T-cell (primary cell): ENCODE measurements at places on chromosomes 16 and 17. TPM values are rescaled to one million over a fixed set of nuclear protein-coding genes. Genes with fewer than 3 reads are reported as not detected.

GINS2 gene
- total RNA-seq, result 1.9 TPM

ATP2C2 gene
- not detected for total RNA-seq

GRCh38 chr16:67990018-67990386 lies 9.3 kb downstream of the DPEP2 start:
- no peak for DNase-seq

NHERF1 gene
- total RNA-seq, result 104 TPM

GDPD3 gene
- total RNA-seq, result 11.1 TPM

- DNase-seq, result no peak
These were observed at the start of gene CX3CL1 for GRCh38 chr16:57372372-57373116. CX3CL1 (plus strand) TSS chr16:57372490; CDS start chr16:57372569, 79 bp downstream.

LGALS9C gene
- total RNA-seq, result 0.54 TPM

- no peak for DNase-seq
These were observed 149.9 kb upstream of the TBX2 start for GRCh38 chr17:61249649-61250299.

DNA sequence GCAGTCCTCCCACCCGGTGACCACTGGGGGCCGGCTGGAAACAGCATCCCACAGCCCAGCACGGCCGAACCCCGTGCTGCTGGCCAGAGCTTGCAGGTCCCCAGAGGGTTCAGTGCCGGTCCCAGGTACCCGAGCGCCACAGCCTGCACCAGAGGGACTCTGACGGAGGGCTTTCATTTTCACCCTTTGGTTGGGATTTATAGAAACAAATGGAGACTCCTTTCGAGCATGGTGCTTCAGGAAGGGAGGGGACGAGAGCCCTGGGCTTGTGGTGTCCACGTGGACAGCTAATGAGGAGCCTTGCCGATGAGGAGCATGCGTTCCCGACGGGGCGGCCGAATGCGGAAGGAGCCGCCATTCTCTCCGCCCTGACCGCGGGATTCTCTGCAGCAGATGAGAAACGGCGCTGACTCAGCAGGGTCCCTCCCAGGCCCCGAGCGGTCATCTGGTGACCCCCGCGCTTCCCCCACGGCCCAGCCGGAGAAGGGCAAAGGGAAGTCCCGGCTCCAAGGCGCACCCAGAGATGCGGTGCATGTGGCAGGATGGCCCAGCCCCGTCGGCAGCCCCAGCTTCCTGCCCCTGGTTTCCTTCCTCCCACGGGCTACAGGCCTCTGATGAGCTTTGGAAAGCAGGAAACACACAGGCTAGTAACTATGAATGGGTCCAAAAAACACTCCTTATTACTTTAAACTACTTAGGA lies 9.8 kb downstream of the SLC38A10 start:
- peak; percentile 36 for DNase-seq

SYCE1L gene
- total RNA-seq, result 16.7 TPM

CCL11 gene
- total RNA-seq, result not detected

- no peak for DNase-seq
These were observed 3.5 kb upstream of the VEZF1 start for GRCh38 chr17:57991537-57991936.

DNA sequence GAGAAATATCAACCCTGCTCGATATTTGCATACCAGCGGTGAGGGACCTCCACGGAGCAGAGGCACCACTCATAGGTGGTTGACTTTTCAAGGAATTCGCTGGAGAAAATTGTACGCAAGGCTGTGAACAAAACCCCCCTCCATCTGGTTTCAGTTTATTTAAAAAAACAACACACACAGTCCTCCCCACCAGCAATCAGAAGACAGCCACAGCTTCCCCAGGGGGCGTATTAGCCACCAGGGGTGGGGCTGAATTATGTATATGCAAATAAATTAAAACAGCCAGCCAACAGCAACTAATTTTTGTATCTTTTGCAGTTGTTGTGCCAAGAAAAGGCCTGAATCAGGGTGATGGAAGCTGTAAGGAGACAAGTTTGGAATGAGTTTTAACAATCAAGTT lies 5.9 kb upstream of the HSD11B2 start:
- no peak for DNase-seq

MYH1 gene
- not detected for total RNA-seq

GJD3 gene
- total RNA-seq, result not detected

- no peak for DNase-seq
These were observed 22.4 kb upstream of the TEKT1 start for GRCh38 chr17:6853764-6854442.

KRT32 gene
- total RNA-seq, result not detected

TP53TG3F gene
- not detected for total RNA-seq

COX11 gene
- 69.9 TPM for total RNA-seq

DNA sequence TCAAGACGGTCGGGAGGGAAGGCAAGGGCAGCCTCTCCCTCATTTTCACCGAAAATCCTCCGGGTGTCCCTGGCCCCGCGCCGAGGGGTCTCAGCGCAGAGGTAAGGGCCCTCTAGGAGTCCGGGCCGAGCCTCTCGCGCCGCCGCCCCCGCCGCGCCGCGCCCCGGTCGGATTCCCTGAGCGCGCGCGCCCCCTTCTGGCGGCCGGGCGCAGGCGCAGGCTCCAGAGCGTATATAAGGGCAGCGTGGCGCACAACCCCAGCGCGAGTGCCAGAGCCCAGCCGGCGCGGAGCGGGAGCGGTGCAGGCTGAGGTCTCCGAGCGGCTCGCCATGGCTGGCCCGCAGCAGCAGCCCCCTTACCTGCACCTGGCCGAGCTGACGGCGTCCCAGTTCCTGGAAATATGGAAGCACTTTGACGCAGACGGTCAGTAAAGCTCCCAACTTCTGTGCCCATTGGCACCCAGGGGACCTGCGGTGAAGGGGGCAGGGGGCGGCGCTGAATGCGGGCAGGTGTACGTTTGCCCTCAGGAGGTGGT lies at the start of gene CALB2:
CALB2 (plus strand) TSS at position 260 of the 535 bp plus-strand sequence; CDS start at position 330, 70 bp downstream.
- peak; percentile 46 for DNase-seq

- DNase-seq, result no peak
These were observed 26.4 kb downstream of the TTLL6 start for GRCh38 chr17:48790607-48791127.

ZFPM1 gene
- 33.5 TPM for total RNA-seq

GRCh38 chr16:15898654-15899053 lies 10.3 kb upstream of the CEP20 start:
- DNase-seq, result no peak

CRHR1 gene
- total RNA-seq, result not detected

PCGF2 gene
- 0.69 TPM for total RNA-seq

GRCh38 chr17:38449364-38449763 lies 21.1 kb downstream of the ARHGAP23 start:
- DNase-seq, result no peak

GID4 gene
- total RNA-seq, result 7.9 TPM

SLC12A3 gene
- not detected for total RNA-seq

DNA sequence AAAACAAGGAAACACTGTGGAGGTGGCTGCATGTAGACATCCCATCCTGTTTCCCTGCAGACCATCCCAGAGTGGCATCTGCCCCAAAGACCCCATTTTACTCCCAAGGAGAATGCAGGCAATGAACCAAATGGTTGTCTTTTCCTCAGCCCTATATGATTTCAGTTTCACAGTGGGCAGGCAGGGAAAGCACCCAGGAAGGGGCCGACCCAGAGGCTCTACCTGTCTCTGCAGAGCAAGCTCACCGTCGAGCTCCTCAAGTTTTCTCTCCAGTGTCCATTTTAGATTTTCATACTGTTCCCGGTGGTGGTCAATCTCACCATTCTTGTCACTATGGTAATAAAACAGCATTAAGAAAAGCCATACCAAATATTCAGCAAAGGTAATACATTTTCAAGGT lies 14.6 kb downstream of the CCDC57 start:
- DNase-seq, result no peak
